Cortex of kidney (tissue), 1 donor: ENCODE measurements at places on chromosomes 4 and X.

- DNase-seq = no peak
Measured at GRCh38 chr4:46520361-46520760, 130.4 kb upstream of the GABRA2 start.

DNA sequence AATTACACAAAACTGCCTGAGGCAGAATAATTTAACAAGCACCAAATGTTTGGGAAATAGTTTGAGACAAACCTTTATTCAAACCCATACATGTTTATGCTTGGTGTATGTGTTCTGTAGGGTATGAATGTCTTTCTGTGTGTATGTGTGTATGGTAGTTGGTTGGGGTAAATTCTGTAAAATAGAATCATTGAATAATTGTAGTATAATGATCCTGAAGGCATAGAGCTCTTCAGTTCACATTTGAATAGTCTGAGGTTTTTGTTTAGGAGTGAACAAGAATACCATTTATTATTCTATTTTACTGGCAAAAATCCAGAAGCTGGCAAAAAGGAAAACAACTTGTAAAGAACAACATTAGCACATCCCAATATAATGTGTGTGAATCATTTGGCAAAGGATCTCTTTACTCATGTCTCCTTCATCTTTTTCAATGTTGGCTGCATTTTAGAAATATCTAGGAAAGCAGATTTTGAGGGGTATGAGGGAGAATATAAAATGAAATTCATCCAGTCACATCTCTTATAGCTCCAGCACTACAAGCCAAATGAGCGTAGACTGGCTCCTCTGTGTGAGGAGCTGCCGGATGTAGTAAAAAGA lies 360.0 kb downstream of the CHIC1 start:
- DNase-seq = no peak

GRCh38 chrX:22634083-22634482 lies 361.4 kb downstream of the CBLL2 start:
- DNase-seq = no peak

DNA sequence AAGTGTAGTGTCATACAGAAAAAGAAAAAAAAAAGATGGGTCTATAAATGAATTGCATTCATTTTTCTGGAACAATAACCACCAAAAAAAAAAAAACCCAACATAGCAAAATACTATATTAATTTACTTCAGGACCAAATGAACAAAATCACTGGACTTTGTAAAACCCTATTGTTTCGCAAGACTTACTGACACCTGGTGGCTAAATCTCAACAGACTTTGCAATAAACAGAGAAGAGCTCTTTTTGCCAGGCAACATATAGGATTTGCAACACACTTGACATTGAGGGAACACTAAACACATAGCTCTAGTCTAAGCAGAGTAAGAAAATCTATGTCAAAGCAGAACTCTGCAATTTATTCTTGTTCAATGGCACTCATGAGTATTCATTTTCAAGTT lies 990.2 kb downstream of the STPG2 start:
- DNase-seq = no peak

DNA sequence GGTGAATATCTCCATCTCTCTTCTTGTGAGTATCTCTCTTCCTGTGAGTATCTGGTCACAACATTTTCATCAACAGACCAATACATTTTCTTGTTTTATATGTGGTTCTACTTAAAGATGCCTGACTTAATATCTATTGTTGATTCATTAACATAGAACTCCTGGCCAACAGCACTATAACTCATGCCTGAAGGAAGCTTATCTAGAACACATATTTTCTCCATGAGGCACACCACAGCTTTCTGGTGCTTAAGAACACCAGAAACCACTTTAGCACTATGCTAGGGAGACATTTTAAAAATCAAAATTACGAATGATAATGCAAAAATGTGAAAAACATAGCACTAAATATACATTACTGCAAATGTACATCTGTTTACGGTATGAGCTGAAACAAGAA lies 190.4 kb downstream of the GABRB1 start:
- no peak for DNase-seq

DNA sequence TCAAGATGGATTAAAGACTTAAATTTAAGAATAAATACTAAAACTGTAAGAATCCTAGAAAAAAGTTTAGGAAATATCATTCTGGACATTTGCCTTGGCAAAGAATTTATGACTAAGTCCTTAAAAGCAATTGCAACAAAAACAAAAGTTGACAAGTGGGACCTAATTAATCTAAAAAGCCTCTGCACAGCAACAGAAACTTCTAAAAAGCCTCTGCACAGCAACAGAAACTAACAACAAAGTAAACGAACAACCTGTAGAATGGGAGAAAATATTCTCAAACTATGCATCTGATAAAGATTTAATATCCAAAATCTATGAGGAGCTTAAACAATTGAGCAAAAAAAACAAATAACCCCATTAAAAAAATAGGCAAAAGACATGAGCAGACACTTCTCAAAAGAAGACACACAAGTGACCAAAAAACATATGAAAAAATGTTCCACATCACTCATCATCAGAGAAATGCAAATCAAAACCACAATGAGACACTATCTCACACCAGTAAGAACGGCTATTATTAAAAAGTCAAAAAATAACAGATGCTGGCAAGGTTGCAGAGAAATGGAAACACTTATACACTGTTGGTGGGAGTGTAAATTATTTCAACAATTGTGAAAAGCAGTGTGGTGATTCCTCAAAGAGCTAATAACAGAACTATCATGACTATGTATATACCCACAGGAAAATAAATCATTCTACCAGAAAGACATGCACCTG lies 5.5 kb upstream of the OPRPN start:
- DNase-seq = no peak

DNA sequence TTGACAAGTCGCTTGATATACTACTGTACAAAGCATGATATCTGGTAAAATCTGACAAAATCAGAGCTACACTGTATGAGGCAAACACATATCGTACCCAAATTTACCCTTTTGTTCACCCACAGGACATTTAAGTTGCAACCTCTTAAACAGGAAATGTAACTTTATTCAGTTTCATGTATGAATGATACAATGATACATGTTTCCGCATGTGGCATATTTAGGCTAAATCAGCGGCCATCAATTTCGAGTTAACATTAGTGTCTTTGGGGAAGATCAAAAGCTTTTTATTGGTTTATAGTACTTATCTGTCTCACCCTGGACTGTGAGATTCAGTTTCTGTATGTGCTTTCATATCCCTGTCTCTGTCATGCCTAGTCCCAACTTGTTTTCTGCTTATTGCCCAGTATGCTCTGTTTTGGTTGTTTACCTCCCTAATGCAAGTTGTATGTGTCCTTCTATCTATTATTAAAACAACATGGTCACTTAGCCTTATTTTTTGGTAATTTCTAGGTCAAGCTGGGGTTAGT lies 97.3 kb upstream of the HPRT1 start:
- no peak for DNase-seq

GRCh38 chr4:141425124-141425523 lies 204.4 kb downstream of the ZNF330 start:
- no peak for DNase-seq

- DNase-seq = no peak
Measured at GRCh38 chr4:159540038-159540437, 437.2 kb downstream of the RAPGEF2 start.

DNA sequence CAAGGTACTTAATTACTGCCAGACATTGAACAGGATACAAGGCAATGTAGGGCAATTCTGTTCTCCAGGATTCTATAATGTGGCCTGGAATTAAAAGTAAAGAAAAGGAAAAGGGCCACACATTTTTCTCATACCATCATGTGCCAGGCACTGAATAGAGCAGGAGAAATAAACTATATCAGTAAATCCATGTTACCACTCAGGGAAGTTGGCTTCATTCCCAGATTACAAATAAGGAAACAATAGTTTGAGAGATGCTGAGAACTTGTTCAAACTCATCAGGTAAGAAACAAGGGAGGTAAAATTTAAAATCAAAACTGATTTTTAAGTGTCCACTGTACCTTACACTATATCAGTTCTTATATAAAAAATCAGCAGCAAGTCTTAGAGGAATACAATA lies 645.0 kb upstream of the ATOH1 start:
- no peak for DNase-seq

GRCh38 chr4:139279760-139280620 lies at the start of gene MGARP:
MGARP (minus strand) TSS chr4:139280225; CDS start chr4:139280158, 67 bp downstream.
- DNase-seq = no peak

GRCh38 chr4:7774301-7775294 lies 165.1 kb downstream of the AFAP1 start:
- no peak for DNase-seq

- no peak for DNase-seq
Measured at GRCh38 chrX:4622486-4623167, 909.2 kb upstream of the PRKX start.

DNA sequence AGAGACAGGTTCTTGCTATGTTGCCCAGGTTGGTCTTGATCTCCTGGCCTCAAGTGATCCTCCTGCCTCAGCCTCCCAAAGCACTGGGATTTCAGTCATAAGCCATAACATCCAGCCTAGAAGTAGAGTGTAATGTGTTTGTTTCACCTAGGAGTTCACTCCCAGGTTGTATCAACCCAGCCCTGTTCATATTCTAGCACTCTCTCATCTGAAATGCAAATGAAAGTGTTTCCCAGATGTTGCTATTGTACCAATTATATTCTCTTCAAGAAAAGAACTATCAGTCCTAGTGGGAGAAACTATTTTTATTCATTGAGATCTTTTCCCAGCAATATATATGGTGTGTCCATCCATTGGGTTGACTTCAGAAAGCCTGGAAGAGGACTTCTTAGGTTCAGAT lies 72.6 kb downstream of the USP38 start:
- no peak for DNase-seq

GRCh38 chr4:124199755-124200154 lies 512.8 kb downstream of the ANKRD50 start:
- DNase-seq = no peak

- no peak for DNase-seq
Measured at GRCh38 chrX:9401051-9401450, 63.8 kb upstream of the TBL1X start.
